Tibial nerve (tissue), 4 donors: ENCODE measurements at places on chromosomes 12 and 14. TPM values are rescaled to one million over a fixed set of nuclear protein-coding genes. Genes with fewer than 3 reads are reported as not detected.

The CCDC184 gene
- total RNA-seq = 3.1 TPM

The E2F7 gene
- under 0.01 TPM for total RNA-seq

The TBX3 gene
- total RNA-seq = 11.9 TPM

The MSRB3 gene
- total RNA-seq = 45.6 TPM

The KRT71 gene
- total RNA-seq = not detected

The PZP gene
- total RNA-seq = not detected

The CFAP54 gene
- 6.7 TPM for total RNA-seq

The TMEM132C gene
- total RNA-seq = 14.4 TPM

The TAS2R31 gene
- 10.5 TPM for total RNA-seq
